Hypothalamus (tissue), 51 donors: ENCODE measurements at places on chromosomes 13 and 19.

GRCh38 chr19:58409010-58409790 lies 751 bp downstream of the ZNF584 start:
- DNase-seq = no peak

DNA sequence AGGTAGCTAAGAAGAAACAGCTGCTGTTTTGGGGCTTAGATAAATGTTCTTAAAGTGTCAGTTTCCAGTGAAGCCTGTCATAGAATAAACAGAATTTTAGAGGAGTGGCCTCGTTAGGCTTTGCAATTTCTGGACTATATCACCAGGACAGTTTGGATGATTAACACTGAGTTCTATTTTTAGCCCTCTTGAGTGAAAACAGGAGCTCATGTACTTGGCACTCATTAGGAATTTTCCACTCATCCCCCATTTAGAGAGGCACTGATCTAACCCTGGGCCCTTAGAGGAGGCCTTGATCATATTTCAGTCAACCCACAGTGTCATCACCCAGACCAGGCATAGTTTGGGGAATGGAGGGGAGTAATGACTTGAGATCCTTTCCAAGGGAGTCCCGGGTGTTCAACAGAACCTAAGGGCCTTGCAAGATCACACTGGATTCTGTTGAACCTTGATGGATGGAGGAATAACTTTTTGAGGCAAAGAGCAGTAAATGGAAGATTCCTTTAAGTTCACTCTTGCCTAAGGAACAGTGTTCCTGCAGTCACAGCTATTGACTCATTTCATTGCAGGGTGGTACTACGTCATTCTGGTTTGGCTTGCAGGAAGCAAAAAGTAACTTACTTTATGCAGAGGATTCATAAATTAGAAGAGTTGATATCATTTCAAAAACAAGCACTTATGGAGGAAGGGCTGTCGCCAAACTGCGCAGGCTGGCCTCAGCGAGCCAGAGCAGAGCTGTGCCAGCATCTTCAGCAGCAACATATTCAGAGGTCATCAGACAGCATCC lies 160.2 kb downstream of the SLC7A1 start:
- no peak for DNase-seq

- no peak for DNase-seq
Measured at GRCh38 chr13:91303031-91303430, 44.5 kb upstream of the MIR17HG start.

DNA sequence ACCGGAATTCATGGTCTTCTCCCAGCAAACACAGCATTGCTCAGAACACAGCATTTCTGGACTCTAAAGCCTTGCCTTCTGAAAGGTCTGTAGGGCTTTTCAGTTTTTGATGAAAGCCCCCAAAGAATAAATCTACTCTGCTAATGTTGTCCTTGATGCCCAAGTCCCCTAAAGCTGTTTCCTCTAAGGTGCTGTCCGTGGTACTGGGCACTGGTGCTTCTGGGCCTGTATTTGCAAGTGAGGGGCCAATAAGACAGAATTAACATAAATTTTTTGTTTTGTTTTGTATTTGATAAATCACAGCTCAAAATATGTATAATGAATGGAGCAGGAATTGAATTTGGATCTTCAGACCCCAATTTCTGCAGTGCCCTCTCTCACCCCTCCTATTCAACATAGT lies 12.1 kb upstream of the LGALS13 start:
- no peak for DNase-seq

GRCh38 chr13:46378411-46378810 lies 8.6 kb downstream of the RUBCNL start:
- no peak for DNase-seq

DNA sequence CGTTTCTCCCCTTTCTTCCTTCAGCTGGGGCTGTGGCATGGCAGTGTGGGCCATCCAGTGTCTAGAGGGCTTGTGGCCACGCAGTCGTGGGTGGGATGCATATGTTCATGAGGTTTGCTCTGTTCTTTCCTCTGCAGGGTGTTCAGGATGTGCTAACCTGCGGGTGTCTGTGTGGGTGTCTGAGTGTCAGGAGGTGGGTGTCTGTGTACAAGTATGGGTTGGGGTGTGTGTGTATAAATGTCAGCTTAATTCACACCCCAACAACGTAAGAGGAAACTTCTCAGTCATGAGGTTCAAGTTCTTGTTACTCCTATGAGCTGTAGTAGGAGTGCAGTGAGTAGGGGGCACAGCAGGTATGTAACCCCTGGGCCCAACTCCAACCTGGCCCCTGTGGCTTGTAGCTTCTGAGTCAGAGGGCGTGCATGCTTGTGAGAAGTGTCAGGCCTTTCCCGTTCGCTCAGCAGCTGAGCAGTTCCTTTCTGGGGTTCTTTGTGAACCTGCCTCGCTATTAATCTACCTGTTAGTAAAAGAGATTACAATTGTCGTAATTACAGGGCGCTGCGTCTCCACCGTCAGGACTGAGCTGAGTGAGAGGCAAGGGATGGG lies 49.1 kb downstream of the NFIX start:
- no peak for DNase-seq

GRCh38 chr19:33471111-33471996 lies 50.2 kb downstream of the PEPD start:
- no peak for DNase-seq

GRCh38 chr19:36605101-36605876 lies at the start of gene ZNF382:
TSS of gene ZNF382 (plus strand) at chr19:36605313. CDS start at chr19:36609915, 4,602 bp downstream.
- peak; percentile 65 for DNase-seq

DNA sequence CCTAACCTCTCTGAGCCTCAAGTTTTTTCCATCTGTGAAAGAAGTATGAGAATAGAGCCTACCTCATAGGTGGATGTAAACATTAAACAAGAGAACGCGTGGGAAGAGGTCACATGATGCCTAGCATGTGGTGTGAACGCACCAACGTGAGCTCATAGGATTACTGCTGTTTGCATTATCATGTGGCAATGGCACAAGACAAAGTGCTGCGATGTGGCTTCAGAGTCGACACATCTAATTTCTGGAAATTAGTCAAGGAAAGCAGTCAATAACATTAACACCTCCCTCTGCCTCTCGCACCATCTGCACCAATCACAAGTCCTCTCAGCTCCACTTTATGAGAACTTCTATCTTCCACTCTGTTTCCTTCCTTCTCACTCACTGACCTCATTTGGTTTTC lies 489.7 kb downstream of the COG6 start:
- no peak for DNase-seq

GRCh38 chr13:25928941-25929505 lies 122.8 kb downstream of the SHISA2 start:
- no peak for DNase-seq

- no peak for DNase-seq
Measured at GRCh38 chr19:29515233-29515619, 10.6 kb upstream of the VSTM2B start.

GRCh38 chr19:1361601-1362386 lies 21.9 kb upstream of the NDUFS7 start:
- no peak for DNase-seq

- no peak for DNase-seq
Measured at GRCh38 chr13:111177921-111178320, 62.8 kb downstream of the ARHGEF7 start.

- DNase-seq = peak; percentile 24
Measured at GRCh38 chr13:42041684-42042035, 6.8 kb upstream of the DGKH start.

DNA sequence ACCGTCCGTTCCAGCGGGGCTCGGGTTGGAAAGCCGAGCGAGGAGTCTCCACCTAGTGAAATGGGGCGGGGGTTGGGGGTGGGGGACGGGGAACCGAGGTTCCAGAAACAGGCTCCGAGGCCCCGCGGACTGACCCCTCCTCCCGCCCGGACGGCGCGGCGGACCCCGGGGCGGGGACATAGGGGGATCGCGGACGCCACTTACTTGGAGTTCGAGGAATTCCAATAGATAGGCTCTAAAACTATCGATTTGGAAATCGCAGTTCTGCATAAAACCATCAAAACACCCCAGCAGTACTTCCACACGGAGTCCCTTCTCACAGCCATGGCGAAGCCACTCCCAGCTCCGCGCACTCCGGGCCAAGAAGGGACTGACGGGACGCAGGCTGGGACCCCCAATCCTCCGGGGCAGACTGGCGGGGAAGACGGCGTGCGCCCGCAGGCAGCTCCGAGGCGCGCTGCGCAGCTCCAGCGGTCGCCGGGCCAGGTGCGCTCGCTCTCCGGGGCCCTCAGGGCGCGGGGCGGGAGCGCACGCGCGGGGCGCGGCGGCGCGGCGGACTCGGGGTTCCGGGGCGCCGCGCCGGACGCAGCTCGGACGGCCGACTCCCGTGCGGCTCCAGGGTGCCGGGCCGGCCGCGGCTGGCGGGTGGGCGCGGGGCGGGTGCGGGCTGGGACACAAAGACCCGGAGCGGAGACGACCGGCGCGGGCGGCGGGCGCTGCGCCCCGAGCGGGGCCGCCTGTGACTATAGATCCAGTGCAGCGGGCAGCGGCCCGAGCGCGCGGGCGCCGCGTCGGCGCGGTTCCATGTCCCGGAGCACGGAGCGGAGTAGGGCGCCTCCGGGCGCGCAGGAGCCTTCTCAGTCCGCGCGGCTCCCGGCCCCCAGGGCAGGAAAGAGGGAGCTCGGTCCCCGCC lies 567 bp downstream of the EFNB2 start:
- DNase-seq = no peak

- no peak for DNase-seq
Measured at GRCh38 chr13:46165485-46166223, 16.3 kb downstream of the LCP1 start.

DNA sequence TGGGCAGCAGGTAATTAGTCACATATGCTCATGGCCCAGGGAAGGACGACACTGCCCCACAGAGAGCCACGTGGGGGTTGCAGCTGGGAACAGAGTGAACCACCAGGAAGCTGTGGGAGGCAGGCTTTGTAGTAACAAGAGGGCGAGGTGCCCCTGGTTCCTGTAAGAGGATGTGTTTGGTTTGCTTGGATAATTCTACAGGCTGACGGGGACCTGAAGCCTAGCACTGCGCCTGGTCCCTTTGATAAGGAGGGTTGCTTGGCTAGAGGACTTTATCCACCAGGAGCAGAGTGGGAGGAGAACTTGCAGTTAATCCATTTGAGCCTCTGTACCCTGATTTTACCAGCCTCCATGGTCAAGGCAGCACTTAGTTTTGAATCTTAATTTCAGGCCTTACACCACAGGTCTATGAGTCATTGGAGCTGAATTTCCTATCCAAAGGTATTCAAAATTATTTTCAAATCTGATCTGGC lies 67.4 kb upstream of the CLDN10 start:
- no peak for DNase-seq

DNA sequence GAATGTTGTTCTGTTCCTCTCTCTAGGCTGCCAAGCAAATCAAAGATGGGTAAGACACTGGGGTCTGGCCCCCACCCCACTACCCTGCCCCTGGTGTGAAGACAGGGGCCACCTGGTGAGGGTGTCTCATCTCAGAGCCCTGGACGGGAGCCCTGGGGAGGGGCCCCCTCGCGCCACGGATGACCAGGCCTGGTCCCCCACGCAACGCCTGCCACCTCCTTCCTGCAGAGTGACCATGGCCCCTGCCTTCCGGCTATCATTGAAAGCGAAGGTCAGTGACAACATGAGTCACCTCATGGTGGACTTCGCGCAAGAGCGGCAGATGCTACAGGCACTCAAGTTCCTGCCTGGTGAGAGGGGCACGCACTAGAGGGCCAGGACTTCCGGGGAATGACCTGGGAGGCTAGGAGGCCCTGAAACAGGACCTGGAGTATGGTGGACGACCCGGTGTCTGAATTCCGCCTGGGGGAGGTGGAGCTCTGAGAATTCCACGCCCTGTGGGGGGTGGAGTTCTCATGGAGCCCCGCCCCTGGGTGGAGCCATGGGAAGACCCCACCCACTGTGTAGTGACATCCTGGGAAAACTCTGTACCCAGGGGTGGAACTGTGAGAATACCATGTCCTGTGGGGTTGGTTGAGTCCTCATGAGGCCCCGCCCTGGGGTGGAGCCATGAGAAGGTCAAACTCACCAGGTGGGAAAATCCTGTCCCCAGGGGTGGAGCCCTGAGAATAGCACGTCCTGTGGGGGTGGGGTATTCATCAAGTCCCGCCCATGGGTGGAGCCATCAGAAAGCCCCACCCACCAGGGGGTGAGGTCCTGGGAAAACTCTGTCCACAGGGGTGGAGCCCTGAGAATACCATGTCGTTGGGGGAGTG lies 6.1 kb downstream of the FSD1 start:
- no peak for DNase-seq

- no peak for DNase-seq
Measured at GRCh38 chr13:48275507-48275906, 28.0 kb upstream of the RB1 start.

GRCh38 chr19:16896146-16897028 lies 7.6 kb downstream of the F2RL3 start:
- no peak for DNase-seq

DNA sequence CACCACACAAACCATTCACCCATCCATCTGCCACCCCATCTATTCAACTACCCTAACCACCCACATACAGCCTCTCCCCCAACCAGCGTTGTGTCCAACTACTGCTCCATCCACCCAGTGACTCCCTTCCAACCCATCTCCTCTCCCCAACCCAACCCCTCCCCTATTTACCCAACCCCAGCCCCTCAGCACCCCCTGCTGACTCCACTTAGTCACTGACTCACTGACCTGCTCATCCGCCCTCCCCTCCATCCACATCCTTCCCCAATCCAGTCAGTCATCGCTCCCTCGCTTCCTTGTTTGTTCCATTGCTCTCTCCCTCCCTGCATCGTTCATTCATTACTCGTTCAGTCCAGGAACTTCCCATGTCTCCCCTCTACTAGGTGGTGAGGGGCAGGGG lies 39.2 kb downstream of the KCNC3 start:
- no peak for DNase-seq

DNA sequence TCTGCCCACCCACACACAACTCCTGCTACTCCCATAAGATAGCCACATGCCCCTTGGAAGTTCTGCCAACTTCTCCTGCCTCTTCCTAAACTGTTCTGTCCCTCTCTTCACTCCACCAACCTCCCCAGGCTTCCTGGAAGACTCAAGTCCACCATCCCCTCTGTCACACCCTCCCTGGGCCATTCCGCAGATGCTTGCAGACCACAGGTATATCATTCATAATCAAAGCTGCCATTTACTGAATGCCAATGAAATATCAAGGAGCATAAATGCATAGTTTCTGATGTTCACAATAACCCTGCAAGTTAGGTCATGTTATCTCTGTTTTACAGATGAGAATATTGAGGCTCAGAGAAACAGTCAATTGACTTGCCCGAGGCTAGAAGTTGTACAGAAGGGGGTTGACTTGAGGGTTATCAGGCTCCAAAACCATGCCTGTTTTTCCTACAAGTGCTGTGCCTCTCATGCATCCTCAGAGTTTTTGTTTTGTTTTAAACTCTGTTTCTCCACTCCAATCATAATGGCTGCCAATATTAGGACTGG lies 135.6 kb downstream of the SLC7A1 start:
- no peak for DNase-seq

GRCh38 chr13:24159357-24159756 lies 1.2 kb upstream of the SPATA13 start:
- no peak for DNase-seq

GRCh38 chr19:53394522-53394973 lies 401 bp upstream of the ZNF765 start:
- DNase-seq = peak; percentile 10

GRCh38 chr13:45615501-45616101 lies at the start of gene ERICH6B:
TSS of gene ERICH6B (minus strand) at chr13:45615739. CDS start at chr13:45597005, 18,734 bp downstream.
- DNase-seq = peak; percentile 70

- no peak for DNase-seq
Measured at GRCh38 chr13:73036566-73036965, 22.2 kb upstream of the KLF5 start.
